ENCODE measurements at places on chromosomes 1 and 21. TPM values are rescaled to one million over a fixed set of nuclear protein-coding genes. Genes with fewer than 3 reads are reported as not detected.

The CYP4B1 gene
- total RNA-seq = 128 TPM

The KRTAP7-1 gene
- not detected for total RNA-seq

The RXFP4 gene
- total RNA-seq = not detected

The FAAH gene
- total RNA-seq = 3.7 TPM

- DNase-seq = no peak
Observed at GRCh38 chr1:35190784-35191183, 2.2 kb downstream of the SFPQ start.

The MAP1LC3C gene
- 19.3 TPM for total RNA-seq

GRCh38 chr1:14972107-14972506 is 181.4 kb upstream of the TMEM51 start:
- DNase-seq = no peak

DNA sequence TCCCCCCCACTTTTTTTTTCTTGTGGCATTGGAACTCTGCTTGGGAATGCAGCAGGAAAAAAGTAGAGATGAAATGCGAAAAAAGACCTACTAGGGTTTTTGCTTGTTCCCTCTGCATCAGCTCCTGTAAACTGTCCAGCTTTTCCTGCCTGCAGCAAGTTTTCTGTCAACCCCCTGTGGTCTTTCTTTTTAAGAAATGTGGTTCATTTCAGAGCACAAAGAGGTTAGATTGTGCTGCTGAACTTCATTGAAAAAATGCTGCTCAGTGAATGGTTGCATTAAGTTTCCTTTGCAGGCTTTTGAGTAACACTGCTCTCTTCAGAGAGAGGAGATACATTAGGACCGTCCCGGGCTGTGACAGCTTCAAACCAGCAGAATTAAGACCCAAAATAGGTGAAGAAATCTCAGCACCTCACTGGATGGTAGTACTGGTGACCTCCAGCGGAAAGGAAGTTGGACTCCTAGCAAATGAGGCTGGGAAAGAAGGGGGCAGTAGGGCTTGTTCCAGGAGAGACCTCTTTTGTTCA is 80.7 kb downstream of the NDUFS5 start:
- DNase-seq = no peak

- DNase-seq = no peak
Observed at GRCh38 chr1:188423073-188423472, 1594.3 kb downstream of the PLA2G4A start.

The ADGRL2 gene
- total RNA-seq = 73.9 TPM

The LEFTY1 gene
- total RNA-seq = not detected

- DNase-seq = no peak
Observed at GRCh38 chr1:64759968-64760367, 15.1 kb downstream of the RAVER2 start.

DNA sequence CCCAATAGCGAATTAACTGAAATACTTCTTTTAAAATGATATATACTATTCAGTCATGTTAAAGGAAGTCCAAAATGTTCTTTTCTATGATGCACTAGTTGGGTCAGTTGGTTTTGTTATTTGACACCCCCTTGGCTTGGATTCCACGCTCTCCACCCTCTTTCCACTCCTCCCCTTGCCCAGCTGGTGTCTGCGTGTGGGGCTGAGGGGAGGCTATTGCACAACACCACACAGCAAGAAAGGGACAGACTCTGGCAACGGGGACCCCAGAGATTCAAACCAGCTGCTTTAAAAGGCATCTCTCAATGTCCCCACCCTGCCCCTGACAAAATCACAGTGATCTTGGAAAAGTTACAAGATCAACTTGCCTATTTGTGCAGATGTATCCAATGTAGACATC is 394.3 kb downstream of the TGFB2 start:
- DNase-seq = no peak

GRCh38 chr1:214895011-214895600 is 187.4 kb upstream of the KCNK2 start:
- no peak for DNase-seq

GRCh38 chr21:42395905-42396651 is at the start of gene TMPRSS3:
TMPRSS3 (minus strand) TSS chr21:42396052; CDS start chr21:42395417, 635 bp downstream.
- no peak for DNase-seq

- peak; percentile 90 for DNase-seq
Observed at GRCh38 chr1:204409836-204410687, 1.6 kb downstream of the PPP1R15B start.

The RASAL2 gene
- total RNA-seq = 21.0 TPM

DNA sequence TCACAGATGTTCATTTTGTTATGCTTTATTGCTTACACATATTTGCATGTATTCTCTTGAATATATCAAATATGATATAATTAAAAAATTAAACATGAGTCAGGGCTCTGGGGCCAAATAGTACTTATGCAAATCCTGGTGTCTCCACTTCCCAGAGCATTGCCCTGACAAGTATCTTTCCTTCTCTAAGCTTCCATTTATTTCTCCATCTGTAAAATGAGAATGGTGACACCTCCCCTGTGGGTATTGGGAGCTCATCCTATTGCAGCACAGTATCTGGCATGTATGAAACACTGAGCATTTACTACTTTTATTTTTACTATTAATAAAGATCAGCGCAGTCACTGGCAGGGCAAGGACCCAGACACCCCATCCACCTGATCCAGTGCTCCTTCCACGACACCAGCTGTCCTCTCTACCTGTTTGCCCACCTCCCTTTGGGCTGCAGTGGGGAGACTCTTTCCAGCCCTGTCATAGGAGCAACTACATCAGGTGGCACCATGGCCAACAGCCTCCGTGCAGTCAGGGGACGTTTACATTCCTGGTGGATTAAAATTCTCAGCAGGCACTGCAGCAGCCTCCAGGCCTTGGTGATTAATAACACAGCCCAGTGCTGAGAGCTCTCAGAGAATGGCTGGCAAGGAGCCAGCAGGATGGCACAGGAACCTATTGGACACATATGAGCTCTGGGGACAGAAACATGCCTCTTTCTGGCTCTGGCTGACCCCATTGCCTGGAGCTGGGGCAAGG is 113.0 kb downstream of the DMRTB1 start:
- no peak for DNase-seq

GRCh38 chr1:6454856-6455751 is 10.9 kb downstream of the TNFRSF25 start:
- DNase-seq = no peak

The APOBEC4 gene
- not detected for total RNA-seq

GRCh38 chr1:184705271-184705670 is 49.4 kb downstream of the EDEM3 start:
- DNase-seq = no peak

The TM2D1 gene
- total RNA-seq = 63.6 TPM

- peak; percentile 7 for DNase-seq
Observed at GRCh38 chr1:205379056-205379455, 22.3 kb upstream of the KLHDC8A start.

The IGSF9 gene
- 0.23 TPM for total RNA-seq

DNA sequence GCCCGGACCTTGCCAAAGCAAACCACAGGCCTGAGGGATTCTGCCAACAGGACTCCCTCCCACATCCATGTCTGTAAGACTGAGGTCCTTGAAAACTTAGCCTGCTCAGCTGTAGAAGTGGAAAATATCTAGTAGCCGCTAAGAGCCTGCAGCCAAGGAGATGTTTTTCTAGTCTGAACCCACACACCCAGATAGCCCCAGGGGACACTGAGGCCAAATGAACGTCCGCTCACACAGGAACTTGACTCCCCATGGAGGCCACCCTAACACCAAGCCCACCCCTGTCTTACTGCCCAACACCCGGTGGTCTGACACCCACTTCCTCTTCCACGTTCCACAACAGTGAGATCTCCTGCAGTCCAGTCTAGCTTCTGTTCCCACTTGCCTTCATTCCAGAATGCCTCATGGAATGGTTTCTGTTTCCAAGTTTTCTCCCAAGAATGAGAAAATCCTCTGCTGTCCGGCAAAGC is 174.8 kb downstream of the PLPP3 start:
- no peak for DNase-seq

DNA sequence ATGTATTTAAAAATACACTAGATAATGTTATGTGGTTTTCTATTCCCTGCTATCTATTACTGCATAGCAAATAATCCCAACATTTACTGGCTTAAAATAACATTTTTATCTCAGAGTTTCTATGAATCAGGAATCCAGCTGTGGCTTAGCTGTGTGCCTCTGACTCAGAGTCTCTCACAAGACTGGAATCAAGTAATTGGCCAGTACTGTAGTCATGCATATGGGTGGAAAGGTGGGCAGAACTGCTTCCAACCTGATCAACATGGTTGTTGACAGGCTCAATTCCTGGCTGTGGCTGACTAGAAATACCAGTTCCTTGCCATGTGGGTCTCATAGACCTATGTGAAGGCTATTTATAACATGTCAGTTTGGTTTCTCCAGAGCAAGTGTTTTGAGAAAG is 131.8 kb downstream of the PDE4B start:
- no peak for DNase-seq

DNA sequence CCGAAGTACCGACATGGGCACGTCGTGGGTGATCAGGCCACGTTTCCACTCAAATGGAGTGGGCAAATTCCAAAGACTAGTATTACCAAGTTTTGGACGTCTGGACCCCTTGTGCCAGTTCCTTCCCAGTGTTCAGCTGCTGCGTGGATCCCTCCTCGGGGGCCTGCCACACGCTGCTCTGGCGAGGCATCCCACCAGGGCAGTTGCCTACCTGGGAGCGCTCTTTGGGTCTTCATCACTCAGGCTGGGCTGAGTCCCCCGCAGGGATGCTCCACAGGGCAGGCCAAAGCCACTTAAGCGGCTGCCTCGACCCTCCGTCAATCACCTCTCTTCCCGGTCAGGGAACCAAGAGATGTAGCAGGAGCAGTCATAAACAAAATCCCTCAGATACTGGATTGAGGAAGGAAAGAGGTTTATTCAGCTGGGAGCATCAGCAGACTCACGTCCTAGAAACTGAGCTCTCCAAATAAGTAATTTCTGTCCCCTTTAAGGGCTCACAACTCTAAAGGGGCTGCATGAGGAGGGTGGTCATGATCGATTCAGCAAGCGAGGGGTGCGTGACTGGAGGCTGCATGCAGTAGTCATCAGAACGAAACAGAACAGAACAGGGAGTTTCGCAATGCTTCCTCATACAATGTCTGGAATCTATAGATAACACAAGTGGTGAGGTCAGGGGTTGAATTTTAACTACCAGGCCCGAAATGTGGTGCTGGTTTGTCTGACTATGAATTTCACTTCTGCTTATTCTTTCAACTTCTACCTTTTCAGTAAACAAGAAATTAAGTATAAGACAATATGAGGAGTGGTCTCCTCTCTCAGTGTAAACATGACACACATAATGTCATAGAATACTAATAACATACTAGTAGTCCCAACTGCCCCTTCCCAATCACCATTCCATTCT is 998.6 kb upstream of the NCAM2 start:
- no peak for DNase-seq

The TMPRSS15 gene
- total RNA-seq = not detected

DNA sequence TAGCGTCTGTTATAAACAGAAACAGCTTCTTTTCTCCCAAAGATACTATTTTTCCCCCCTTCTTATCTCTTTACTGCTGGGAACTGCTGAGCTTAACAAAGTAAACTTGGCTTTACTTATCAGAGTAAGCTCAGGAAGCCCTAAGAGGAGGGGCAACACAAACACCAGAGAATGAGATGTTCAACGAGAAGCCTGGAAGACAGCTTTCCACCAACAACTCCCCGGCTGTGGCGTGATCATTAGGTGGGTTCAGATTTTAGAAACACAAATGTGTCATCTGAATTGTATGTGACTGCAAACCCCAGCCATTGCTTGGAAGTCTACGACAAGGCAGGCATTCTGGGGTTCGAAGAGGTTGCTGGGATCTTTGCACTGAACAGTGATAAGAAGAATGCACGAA is 181.2 kb upstream of the ESRRG start:
- DNase-seq = no peak

The CBS gene
- 9.1 TPM for total RNA-seq

GRCh38 chr21:29777160-29777559 is 162.6 kb downstream of the GRIK1 start:
- DNase-seq = no peak

DNA sequence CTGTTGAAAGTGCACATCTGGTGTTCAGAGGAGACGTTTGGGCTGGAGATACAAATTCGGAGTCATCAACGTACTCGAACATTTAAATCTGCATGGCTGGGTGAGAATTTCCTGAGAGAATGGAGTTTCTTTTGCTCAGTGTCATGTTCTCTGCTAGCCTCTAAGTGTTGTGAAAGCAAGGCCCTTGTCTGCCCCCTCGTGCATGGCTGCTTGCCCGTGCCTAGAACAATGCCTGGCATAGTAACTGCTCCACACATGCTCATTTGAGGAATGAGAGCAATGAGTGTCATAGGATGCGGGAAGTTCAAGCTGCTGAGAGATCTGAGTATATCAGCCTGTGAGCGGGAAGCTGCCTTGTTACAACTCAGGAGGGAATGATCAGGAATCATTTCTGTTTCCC is 171.1 kb upstream of the CSF3R start:
- no peak for DNase-seq

DNA sequence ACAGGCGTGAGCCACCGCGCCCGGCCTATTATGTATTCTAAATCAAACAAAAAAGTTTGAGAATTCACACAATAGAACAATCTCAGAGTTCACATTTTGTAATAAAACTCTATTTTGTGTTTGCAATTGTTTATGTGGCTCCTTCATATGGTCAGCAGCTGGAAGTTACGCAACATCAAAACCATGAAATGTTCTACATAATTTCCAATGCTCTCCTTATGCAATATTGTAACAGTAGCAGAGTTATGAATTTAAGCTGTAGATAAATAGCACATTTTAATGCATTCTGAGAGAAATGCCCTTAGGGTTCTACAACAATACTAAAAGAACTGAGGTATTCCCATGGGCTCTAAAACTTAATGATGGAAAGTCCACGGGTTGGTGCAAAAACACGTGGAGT is 62.3 kb upstream of the COL11A1 start:
- no peak for DNase-seq

DNA sequence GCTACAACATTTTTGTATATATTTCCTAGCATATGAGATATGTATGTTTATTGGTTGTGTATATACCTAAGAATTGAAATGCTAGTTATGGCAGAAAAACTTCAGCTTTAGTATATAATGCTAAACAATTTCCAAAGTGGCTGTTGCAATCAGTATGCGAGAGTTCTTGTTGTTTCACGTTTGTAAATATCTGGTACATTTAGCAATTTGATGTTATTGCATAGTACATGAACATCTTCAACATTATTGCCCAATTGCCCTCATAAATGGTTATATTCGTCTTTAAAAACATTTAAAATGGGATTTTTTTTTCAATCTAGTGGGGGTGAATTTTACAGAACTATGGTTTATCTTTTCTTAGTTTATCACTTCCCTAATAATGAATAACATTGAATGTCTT is 86.2 kb upstream of the HP1BP3 start:
- no peak for DNase-seq

The HHIPL2 gene
- total RNA-seq = 0.83 TPM

The FAM72D gene
- total RNA-seq = not detected

DNA sequence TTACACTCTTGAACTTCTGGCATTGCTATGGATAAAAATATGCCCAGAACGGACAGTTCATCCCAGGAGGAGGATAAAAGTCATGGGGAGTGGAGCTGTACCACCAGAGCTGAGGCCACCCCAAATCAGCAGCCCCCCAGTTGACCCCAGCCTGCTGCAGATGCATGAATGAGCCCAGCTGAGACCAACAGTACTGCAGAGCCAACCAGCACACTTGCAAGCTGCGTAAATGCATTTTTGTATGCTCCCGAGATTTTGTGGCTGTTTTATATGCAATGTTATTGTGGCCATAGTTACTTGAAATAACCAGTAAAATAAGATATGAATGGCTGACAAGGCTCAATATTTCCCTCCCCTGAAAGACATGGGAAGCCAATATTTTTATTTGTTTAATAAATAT is 264.6 kb downstream of the DUSP10 start:
- DNase-seq = no peak

The SYT2 gene
- total RNA-seq = 0.19 TPM

The PDZK1 gene
- total RNA-seq = not detected
